CD4-positive, alpha-beta T cell treated with Interleukin-4 for 4 hours (primary cell): ENCODE measurements at places on chromosomes 6 and 20.

- no peak for DNase-seq
Observed at GRCh38 chr6:85113934-85114580, 335.8 kb upstream of the NT5E start.

- no peak for DNase-seq
Observed at GRCh38 chr6:58113960-58114359, 796.5 kb downstream of the PRIM2 start.

GRCh38 chr6:66961191-66961590 is 1254.2 kb upstream of the EYS start:
- DNase-seq: no peak

GRCh38 chr6:157813191-157813590 is 9.9 kb upstream of the SNX9 start:
- DNase-seq: no peak

DNA sequence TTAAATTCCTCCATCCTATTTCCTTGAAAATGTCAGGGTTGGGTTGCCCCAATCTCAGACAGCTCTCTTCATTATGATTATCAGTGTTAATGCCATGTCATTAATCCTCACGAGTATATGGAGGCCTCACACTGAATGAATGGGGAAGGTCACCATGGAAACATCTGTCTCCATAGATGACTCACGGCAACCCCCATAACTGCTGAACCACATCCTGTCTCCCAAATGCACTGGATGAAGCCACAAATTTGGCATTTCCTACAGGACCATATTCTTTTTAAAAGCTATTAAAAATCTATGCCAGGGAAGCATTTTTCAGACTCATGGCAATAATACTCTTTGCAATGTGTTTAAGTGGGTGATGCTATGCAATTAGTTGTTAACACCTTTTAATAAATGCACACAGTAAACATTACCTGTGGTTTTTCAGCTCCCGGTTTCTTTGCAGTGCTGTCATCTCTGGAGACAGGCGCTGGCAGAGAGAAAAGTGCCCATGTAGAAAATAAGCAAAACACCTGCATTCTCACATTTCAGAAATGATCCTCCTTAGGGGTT is 80.1 kb upstream of the PTPRK start:
- DNase-seq: no peak

DNA sequence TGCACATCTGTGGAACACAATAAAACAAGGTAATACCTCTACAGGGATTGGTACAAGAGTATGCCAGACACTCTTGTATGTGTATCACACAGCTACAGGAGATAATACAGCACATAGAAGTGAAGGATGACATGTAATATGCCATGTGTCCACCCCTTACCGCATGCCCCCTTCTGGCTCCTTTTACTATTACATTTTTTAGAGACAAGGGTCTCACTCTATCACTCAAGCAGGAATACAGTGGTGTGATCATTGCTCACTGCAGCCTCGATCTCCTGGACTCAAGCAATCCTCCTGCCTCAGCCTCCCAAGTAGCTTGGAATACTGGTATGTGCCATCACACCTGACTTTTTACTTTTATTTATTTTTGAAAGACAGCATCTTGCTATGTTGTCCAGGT is 4.2 kb upstream of the NCR3 start:
- DNase-seq: peak; percentile 83

DNA sequence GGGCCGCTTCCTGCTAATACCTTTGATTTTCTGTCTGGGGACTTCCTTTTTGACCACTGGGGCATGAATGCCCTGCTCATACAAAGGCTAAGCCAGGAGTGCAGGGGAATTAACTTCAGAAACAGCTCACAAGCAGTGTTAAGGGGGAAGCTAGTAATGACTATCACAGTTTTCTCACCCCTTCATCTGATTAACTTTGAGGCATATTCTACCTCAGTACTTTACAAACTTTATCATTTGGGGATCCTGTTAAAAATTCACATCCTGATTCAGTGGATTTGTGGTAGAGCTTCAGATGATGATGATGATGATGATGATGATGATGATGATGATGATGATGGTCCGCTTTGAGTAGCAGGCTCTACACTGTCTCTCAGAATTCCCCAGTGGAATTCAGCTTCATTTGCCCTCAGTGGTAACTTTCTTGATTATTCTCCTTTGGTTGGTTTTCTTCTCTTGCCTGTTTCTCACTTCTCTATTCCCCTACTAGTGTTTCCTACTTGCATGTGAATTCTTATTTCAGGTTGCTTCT is 78.4 kb upstream of the TMEM170B start:
- no peak for DNase-seq

DNA sequence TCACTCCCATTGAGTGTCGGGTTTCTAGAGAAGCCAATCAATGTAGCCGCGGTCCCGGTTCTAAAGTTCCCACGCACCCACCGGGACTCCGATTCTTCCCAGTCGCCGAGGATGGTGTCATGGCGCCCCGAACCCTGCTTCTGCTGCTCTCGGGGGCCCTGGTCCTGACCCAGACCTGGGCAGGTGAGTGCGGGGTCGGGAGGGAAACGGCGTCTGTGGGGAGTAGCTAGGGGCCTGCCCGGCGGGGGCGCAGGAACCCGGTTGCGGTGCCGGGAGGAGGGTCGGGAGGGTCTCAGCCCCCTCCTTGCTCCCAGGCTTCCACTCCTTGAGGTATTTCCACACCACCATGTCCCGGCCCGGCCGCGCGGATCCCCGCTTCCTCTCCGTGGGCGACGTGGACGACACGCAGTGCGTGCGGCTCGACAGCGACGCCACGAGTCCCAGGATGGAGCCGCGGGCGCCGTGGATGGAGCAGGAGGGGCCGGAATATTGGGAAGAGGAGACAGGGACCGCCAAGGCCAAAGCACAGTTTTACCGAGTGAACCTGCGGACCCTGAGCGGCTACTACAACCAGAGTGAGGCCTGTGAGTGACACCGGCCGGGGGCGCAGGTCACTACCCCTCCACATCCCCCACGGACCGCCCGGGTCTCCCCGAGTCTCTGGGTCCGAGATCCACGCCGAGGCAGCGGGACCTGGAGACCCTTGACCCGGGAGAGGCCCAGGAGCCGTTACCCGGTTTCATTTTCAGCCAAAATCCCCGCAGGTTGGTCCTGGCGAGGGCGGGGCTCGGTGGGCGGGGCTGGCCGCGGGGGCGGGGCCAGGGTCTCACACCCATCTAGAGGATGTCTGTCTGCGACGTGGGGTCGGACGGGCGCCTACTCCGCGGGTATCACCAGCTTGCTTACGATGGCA is 35.2 kb upstream of the HLA-G start:
- peak; percentile 74 for DNase-seq

DNA sequence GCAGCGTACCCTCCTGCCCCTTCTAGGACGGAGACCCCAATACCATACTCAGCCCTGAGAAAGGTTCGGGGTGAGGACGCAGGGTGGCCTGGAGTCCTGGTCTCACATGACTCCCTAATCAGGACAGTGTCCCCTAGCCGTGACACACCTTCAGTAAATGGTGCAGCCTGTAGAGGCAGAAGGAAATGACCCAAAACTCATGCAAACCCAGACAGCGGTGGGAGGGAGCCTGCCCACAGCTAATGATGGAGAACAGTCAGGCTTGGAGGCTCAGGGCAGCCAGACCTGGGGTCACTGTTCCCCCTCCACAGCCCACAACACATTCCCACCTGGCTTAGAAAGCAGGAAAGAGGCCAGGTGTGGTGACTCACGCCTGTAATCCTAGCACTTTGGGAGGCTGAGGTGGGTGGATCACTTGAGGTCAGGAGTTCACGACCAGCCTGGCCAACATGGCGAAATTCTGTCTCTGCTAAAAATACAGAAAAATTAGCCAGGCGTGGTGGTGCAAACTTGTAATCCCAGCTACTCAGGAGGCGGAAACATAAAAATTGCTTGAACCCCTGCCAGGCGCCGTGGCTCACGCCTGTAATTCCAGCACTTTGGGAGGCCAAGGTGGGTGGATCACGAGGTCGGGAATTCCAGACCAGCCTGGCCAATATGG is 8.8 kb upstream of the HMGA1 start:
- no peak for DNase-seq

DNA sequence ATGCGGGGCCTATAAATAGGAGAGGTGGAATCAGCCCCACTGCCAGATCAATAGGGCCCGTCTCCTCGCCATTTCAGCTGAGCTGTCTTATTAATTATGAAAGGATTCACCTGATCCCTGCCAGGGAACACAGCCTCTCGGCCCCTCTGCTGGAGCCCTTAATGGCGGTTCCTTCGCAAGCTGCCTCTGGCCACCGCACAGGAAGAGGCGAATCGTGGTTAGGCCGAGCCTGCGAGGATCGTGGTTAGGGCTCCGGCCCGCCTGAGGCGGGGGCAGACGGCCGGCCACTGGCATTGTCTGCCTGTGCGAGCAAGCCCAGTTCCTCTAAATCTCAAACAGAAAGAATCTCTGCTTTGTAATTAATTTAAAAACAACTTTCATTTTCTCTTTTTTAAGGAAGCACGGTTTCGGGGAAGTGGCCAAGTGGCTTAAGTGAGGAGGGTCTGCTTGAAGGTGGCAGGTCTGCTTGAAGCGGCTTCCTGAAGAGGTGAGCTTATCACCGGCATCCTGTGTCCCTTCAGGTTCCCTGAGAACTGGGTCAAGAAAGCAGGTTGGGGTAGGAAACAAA is 9.2 kb downstream of the NRN1 start:
- no peak for DNase-seq

- no peak for DNase-seq
Observed at GRCh38 chr20:20814685-20815084, 102.2 kb upstream of the RALGAPA2 start.

DNA sequence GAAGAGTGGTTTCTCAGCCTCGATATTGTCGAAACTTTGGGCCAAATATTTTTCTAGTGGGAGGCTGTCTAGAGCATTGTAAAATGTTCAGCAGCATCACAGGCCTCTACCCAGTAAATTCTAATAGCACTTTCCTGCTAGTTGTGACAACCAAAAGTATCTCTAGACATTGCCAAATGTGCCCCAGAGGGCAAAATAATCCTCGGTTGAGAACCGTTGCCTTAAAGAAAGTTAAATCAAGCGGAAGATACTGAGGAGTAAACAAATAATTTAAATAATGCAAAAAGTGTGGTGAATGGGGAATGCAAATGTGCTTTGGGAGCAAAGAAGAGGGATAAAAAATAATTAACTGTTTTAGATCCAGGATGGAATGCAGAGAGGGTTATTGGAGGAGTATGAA is 106.4 kb upstream of the ASCC3 start:
- no peak for DNase-seq

- no peak for DNase-seq
Observed at GRCh38 chr6:170056278-170056711, 234.6 kb downstream of the DLL1 start.

DNA sequence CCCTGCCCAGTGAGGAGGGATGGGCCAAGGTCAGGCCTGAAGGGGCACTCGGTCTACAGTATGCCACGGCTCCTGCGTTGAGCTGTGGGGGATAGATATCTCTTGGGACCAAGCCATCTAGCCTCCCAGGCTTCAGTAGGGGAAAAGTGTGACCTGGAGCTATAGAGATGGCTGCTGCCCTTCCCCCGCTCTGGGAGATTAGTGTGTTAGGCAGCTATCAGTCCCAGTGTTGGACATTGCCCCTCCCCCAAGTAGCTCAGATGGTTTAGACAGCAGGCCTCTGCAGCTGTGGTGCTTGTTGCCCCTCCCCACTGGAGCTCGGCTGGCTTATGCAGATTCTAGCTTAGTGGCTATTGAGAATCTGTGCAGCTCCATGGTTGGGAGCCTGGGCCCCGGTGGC is 56.8 kb downstream of the KHDRBS2 start:
- no peak for DNase-seq

GRCh38 chr6:25165800-25166199 is 113.4 kb upstream of the CARMIL1 start:
- DNase-seq: no peak

GRCh38 chr6:40036186-40036585 is 101.9 kb upstream of the MOCS1 start:
- DNase-seq: no peak

- DNase-seq: no peak
Observed at GRCh38 chr6:89675949-89676748, 37.6 kb upstream of the LYRM2 start.

DNA sequence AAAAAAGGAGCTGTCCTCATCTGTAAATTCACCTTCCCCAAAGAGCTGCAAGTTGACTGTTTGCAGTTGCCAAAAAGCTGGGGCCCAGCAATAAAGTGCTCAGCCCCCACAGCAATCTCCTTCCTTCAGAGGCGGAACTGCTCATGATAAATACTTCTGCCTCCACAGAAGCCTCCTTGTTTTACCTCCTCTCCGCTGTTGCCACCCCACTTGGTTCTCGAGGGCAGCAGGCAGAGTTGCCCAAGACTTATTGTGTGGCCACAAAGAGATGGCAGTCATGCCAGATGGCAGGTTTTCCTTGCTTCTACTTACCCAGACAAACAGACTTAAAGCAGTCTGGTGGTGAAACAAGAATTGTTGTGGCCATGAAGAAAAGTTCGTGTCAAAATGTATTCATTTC is 66.3 kb downstream of the SLX4IP start:
- DNase-seq: peak; percentile 29

DNA sequence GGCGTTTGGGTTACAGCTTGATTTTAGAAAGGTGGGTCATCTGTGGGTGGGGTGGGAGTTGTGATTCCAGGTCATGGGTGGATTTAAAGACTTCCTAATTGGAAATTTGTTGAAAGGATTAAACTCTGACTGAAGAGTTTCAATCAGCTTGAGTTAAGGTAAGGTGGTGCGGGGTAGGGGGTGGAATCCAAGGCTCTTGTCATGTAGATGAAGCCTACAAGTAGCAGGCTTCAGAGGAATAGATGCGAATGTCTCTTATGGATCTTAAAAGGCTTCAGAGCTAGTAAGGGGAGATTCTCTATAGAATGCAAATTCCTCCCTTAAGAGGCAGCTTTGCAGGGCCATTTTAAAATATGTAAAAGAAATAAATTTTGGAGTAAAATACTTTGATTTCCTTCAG is 645.3 kb downstream of the FRK start:
- DNase-seq: no peak

- DNase-seq: no peak
Observed at GRCh38 chr20:45372646-45373352, 5.3 kb downstream of the TP53TG5 start.

DNA sequence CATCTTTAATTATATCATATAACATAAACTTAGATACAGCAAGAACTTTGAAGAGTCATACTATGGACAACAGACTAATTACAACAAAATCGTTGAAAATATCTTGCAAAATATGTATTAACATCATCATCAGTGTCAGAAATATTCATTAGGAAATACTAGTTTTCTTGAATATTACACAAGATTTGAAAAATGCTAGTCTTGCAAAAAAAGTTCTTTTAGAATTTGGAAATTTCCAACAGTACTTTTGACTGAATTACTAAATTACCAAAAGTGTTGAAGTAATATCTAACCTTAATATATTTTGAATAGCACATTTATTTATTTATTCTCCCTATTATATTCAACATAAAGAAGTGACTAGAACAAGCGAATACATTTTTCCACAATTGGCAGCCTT is 1224.8 kb upstream of the EYS start:
- no peak for DNase-seq

GRCh38 chr6:132797951-132798868 is at the start of gene SLC18B1:
SLC18B1 (minus strand) TSS chr6:132798637; CDS start chr6:132798456, 181 bp downstream.
- no peak for DNase-seq
